ENCODE measurements at places on chromosomes 16 and 17.

DNA sequence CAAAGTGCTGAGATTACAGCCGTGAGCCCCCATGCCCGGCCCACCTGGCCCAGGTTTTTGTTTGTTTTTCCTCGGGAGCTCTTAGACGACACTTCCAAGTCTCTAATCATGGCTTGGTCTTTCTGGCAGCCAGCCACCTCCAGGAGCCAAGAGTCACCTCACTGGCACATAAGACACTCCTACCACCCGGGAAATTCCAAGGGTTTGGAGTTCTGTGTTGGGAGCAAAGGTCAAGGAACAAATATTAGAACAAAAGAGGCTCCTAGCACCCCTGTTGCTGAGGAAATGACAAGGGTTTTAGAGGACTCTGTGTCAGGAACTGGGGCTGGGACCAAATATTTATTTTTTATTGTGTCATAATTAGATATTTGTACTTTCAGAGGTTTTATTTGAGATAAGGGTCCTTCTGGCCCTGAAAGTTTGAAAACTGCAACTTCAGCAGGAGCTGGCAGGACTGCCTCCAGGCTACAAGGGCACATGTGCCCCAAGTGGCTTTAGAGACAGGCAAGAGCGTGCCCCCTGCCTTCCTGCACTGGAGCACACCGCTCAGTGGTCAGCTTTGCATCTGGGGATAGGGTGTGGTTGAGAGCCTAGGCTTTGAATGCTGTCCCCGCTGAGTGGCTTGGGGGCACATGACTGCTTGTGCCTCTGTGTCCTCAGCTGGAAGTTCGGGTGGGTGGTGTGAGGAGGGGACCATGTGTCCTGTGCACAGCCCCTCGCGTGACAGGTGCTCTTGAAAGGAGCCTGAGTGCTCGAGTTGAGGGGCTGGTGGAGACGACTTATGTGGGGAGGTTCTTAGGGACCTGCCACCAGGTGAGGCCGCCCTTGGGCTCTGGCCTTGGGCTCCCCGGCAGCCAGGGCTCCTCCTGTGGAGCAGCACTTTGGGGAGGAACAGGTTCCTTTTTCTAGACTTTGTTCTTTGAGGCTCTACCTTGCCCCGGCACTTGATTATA, 29.7 kb downstream of the MGRN1 start:
- DNase-seq = no peak

GRCh38 chr17:75553295-75554110, 28.0 kb downstream of the LLGL2 start:
- DNase-seq = no peak

DNA sequence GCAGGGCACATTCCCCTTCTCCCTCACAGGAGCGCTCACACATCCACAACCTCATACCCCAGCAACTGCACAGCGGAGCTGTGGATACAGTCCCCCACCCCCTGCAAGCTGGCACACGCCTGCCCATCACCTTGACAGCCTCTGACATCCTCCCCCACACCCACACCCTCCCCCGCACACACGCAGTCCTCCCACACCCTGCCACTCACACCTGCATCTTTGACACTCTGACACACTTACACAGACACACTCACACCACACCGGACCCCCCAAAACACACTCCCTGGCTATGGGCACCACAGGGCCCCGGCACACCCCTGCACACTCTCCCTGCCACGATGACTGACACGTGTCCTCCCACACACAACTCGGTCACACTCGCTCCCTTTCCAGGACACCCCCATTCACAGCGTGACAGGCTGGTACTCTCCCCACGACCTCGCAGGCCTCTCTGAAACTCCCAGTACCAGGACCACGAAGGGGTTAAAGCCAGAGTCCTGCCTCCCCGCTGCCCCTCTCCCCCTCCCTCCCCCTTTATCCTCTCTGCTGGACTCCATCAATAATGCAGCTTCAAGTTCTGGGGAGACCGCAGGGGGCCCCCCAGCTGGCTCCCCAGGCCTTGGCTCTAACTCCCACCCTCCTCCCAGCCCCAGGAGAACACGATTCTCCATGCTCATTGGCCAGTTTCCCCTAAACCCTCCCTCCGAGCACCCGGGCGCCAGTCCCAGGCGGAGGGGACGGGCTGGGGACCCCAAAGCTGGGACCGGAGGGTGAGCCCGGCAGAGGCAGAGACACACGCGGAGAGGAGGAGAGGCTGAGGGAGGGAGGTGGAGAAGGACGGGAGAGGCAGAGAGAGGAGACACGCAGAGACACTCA, at the start of gene PPP1R1B:
PPP1R1B (plus strand) TSS at position 782 of the 876 bp plus-strand sequence. CDS start 441 bp downstream, outside the sequence.
- DNase-seq = no peak

- no peak for DNase-seq
These were observed 47.8 kb downstream of the BMERB1 start for GRCh38 chr16:15482068-15482747.

DNA sequence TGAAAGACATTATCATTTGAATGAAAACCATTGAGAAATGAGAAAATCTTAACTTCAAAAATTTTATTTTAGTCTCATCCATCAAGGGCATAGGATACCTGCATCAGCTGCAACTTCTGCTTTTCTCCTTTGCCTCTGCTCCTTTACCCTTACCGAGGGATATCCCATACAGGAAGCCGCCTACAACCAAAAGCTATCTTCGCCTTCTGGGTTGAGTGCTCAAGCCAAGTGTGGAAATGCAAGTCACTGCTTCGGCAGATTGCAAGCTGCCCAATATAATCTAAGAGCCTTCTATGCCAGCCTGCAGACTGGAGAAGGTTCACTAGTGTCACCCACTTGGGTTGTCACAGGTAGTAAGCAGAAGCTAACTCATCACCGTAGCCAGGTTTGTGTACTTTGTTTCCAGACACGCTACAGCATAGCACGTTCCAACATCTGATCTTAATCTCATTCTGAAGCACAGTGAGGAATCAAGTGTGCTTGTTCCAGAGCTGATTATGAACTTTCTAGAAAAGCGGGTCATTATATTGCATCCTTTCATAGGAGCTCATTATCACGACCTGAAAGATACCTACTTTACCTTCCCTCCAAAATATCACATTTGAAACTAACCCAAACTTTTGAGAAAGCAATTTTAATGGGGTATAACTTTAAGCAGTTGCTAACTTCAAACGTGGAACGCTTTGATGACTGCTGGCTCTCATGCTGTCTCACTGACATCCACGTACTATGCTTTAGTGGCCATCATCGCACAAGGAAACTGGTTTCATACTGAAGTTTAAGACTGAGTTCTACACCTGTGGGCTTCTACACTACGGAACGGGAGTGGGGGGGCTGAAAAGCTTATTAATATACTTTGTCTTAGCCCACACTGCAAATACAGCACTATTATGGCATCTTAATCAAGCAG, 8.0 kb upstream of the UNK start:
- no peak for DNase-seq

GRCh38 chr16:14454391-14454790, 175.7 kb downstream of the PARN start:
- DNase-seq = no peak

GRCh38 chr17:16507918-16508533, 16.0 kb upstream of the LRRC75A start:
- DNase-seq = no peak
